ENCODE measurements at places on chromosomes 1 and 21.

GRCh38 chr1:219783605-219784235 lies 144.6 kb downstream of the SLC30A10 start:
- no peak for DNase-seq

DNA sequence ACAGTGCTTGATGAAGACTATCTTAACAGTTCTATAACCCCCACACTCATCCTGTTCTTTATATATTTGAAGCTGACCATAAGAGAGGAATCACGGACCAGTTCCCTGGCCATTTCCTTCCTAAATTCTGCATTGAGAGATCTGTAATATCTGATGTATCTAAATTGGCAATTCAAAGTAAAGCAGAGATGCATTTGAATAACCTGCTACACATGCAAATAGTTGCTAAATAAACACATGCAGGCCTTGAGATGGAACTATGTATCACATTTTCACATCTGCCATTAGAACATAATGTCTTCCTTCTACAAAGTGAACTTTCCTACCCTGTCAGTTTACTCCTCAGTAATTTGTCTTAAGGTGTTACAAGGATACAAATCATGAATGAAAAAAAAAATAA lies 20.4 kb upstream of the PGBD2 start:
- DNase-seq, result no peak

DNA sequence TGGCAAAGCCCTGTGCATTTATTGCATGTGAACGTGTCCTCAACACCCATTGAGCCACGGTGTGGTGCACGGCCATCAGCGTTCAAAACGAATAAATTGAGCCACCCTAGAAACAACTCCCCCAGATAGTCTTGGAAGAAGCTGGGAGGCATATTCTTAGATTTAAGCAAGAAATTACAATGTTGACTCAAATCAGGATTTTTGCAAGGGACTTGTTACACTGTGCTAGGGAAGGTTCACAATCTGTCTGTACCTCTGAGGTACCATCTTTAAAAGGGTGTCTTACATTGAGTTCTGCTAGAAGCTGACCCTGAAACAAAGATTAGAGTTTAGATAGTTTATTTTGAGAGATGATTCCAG lies 16.2 kb downstream of the CD247 start:
- no peak for DNase-seq

GRCh38 chr1:234866007-234866866 lies 256.3 kb upstream of the IRF2BP2 start:
- DNase-seq, result no peak

- DNase-seq, result no peak
These were observed 633.8 kb downstream of the PTPRC start for GRCh38 chr1:199272628-199273086.

DNA sequence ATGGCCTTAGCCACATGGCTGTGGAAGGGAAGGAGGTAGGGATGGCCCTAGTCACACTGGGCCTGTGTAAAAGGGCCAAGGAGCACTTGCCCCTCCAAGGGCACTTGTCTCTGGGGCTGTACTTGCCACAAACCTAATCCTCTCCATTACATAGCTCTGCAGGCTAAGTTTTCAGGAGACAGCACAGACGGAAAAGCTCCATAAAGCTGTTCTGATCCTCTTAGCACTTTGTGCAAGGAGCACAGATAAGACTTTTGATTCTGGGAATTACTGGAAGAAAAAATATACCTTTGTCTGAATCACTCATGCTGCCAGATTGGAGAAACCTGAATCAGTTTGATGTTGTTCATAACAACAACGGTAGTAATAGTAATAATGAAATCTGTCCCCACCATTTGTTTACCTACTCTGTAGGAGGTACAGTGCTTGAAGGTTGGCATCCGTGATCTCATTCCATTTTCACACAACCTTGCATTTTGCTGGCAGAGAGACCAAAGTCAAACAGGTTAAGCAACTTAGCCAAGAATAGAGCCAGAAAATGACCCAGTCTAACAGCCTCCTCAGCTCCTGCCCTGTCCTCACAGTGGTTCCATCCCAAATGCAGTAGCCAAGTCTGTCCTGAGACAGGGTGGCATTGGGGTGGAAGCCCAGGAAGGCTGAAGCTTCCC lies 207.1 kb downstream of the ROR1 start:
- no peak for DNase-seq

DNA sequence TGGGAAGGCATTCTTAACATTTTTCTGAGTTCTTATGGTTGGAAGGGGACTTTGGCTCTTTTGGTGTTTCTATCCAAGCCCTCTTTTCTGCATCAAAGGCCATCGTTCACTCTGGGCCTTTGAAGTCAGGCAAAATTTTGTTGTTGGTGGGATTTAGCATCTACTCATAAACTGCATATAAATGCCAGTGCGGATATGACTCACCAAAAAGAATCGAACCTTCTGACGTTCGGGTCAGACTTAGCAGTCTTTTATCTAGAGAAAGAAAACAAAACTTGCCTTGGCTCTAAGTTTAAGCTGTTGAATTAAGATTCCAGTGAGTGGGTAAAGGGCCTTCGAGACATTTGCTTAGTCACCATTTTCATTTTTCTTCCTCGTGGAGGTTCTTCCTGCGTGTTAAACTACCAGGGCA lies 51.4 kb downstream of the EVA1C start:
- DNase-seq, result no peak

All from T-helper 1 cell (primary cell).